ENCODE measurements at places on chromosomes 2 and 18. TPM values are rescaled to one million over a fixed set of nuclear protein-coding genes. Genes with fewer than 3 reads are reported as not detected.

- DNase-seq = no peak
Measured at GRCh38 chr2:102000813-102001766, 9.3 kb downstream of the IL1R2 start.

GRCh38 chr18:55795101-55795669 is 207.2 kb upstream of the TCF4 start:
- DNase-seq = no peak

GRCh38 chr2:106866641-106867040 is 19.3 kb downstream of the ST6GAL2 start:
- DNase-seq = no peak

The HSPE1 gene
- total RNA-seq = 115 TPM

The C1GALT1C1L gene
- total RNA-seq = 0.20 TPM
